ENCODE measurements at places on chromosomes 2 and 18. TPM values are rescaled to one million over a fixed set of nuclear protein-coding genes. Genes with fewer than 3 reads are reported as not detected.
A peak's percentile ranks its signal among the peaks of the same experiment; 100 is the strongest.

Gene DSC2
- total RNA-seq, result not detected

Gene ST6GAL2
- total RNA-seq, result not detected

Gene FABP1
- total RNA-seq, result not detected

DNA sequence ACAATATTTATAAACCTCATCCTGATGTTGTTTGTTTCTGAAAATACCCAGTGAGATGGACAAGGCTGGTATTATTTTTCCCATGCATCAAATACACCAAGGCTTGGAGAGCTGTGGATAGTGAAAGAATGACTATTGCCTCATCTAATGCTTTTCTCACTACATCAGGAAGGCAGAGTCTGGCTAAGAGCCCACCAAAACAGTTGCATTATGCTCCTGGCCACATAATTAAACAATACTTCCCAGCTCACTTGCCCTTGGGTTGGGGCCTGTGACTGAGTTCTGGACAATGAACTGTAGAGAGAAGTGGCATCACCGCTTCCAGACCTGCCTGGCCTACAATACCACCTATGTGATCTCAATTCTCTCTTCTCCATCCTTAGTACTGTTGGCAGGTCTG, 46.4 kb upstream of the REEP1 start:
- DNase-seq, result no peak
- H3K4me3 ChIP-seq, result no peak overlapping the region
- no peak overlapping the region for H3K27ac ChIP-seq
- no peaks in the 10 kb centered on the region for H3K4me1 ChIP-seq
- no peaks in the 10 kb centered on the region for H3K36me3 ChIP-seq

DNA sequence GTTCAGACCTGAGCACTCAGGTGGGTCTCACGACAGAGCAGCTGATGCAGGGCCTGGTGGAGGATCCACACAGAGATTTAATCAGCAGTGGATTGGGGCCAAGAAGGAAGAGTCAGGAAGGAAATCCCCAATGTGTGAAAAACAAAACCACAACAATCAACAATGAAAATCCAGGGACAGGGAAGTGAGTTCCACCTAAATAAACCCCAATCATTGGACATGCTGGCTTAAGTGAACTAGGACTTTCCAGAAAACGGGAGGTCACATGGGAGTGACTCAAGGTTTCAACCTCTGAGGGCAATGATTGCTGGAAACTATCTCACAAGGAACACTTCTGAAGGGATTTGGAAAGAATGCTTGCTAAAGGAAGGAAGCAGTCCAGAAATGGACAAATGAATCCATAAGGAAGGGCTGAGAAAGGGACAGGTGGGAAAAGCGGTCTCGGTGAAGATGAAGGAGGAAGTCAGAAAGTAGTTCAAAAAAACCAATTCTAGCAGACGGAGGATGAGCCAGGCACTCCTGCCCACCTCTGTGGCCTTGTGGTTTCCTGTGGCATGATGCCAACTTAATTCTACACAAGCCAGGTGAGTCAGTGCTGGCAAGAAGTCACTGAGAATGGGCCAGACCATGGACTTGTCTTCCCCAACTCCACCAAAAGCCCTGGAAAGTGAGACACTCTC, 15.4 kb upstream of the XDH start:
- H3K4me3 ChIP-seq, result no peak overlapping the region
- peaks cover 15% of the 10 kb centered on the region for H3K4me1 ChIP-seq
- peak; percentile 66 for DNase-seq
- H3K27ac ChIP-seq, result no peak overlapping the region

- no peak for DNase-seq
- H3K4me3 ChIP-seq, result no peak overlapping the region
- H3K4me1 ChIP-seq, result no peaks in the 10 kb centered on the region
These were observed 3.9 kb downstream of the C2orf72 start for GRCh38 chr2:231041061-231041689.

GRCh38 chr2:71662665-71663394, 209.5 kb downstream of the DYSF start:
- no peaks in the 10 kb centered on the region for H3K4me1 ChIP-seq
- H3K27me3 ChIP-seq, result no peaks in the 10 kb centered on the region
- no peak overlapping the region for H3K4me3 ChIP-seq
- H3K27ac ChIP-seq, result no peak overlapping the region

DNA sequence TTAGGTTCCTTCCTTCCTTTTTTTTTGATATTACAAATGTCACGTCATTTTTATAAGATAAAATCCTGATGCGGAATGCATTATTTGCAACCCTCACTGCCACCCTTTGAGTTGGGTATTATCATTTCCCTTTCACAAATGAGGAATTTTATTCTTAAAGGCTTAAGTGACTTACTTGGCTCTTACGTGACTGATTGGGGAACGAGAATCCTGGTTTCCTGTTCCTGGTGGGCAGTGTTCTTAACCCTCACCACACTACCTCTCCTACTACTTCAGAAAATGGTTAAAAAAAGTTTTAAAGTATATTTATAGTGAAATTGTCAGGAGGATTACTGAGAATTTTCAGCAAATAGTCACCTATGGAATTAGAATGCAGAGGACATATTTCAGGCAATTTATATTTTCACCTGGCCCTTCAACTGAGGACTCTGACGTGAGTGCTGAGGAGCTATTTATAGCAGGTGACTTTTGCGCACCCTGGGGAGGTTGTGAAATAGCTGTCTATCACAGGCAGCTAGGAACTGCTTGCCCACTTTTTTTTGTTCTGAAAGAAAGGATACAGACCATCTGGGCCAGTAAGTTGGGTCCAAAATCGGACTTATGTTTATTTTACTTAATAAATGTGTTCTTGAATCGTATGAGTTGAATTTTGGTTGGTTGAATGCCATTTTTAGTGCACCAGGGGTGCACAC, 18.7 kb upstream of the RASGRP3 start:
- DNase-seq, result no peak
- H3K4me3 ChIP-seq, result no peak overlapping the region
- peaks cover 3% of the 10 kb centered on the region for H3K27me3 ChIP-seq
- H3K36me3 ChIP-seq, result no peaks in the 10 kb centered on the region
- H3K27ac ChIP-seq, result no peak overlapping the region
- H3K4me1 ChIP-seq, result no peaks in the 10 kb centered on the region

- H3K27ac ChIP-seq, result no peak overlapping the region
- DNase-seq, result no peak
- peaks cover 1% of the 10 kb centered on the region for H3K27me3 ChIP-seq
- H3K36me3 ChIP-seq, result no peaks in the 10 kb centered on the region
- no peaks in the 10 kb centered on the region for H3K4me1 ChIP-seq
- H3K4me3 ChIP-seq, result no peak overlapping the region
These were observed 202.9 kb downstream of the FBXO15 start for GRCh38 chr18:73944715-73945114.

Measured in activated CD8-positive, alpha-beta T cell treated with anti-CD3 and anti-CD28 coated beads for 36 hours (primary cell).